Cerebellar nuclear complex (tissue), 1 donor: ENCODE measurements at places on chromosomes 1 and 21.

DNA sequence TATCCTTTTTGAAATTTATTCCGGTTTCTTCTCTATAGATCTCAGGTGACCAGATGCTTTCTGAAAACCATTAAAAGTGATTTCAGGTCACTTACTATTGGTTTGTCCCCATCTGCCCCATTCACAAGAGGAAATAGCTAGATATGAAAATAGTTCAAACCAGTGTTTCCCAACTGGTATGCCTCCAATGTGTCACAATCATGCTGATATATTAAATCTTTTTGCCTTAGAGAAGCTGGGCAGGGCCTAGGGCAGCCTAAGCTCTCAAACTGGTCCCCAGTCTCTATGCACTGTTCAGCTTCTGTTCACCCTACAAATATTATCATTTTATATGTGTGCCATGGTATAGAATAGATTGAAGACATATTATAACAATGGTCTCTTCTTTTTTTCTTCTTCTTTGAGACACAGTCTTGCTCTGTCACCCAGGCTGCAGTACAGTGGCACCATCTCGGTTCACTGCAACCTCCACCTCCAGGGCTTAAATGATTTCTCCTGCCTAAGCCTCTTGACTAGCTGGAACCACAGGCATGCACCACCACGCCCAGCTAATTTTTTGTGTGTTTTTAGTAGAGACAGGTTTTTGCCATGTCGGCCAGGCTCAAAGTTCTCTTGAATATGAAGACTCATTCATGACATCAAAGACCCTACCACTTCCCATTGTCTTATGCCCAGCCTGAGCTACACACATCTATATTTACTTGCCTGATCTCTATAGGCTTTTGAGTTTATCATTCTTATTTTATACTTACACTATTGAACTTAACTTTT lies 15.7 kb downstream of the PTPN22 start:
- DNase-seq: no peak

GRCh38 chr1:24992124-24992760 lies 62.2 kb upstream of the RUNX3 start:
- DNase-seq: no peak

GRCh38 chr1:84771895-84772294 lies 81.6 kb upstream of the SSX2IP start:
- DNase-seq: no peak

GRCh38 chr1:87179076-87179810 lies 149.4 kb upstream of the LMO4 start:
- no peak for DNase-seq

DNA sequence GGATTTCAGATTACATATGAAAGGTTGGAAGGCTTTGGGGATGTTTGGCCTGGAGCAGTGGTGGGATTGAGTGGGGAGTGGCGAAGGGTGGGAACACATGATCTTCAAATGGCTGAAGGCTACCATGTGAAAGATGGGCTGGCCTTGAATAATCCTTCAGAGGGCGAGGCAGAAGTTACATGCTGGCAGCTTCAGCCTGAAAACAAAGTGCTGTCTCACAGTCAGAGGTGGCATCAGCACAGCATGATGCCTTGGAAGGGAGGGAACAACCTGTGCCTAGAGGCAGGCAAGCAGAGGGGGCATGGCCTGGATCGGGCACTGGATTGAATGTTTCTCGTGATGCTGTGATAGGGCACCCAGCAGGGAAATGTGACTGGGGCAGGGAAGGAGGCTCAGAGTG lies 130.8 kb downstream of the BEND5 start:
- no peak for DNase-seq

GRCh38 chr1:98344731-98345130 lies 316.8 kb upstream of the SNX7 start:
- no peak for DNase-seq

DNA sequence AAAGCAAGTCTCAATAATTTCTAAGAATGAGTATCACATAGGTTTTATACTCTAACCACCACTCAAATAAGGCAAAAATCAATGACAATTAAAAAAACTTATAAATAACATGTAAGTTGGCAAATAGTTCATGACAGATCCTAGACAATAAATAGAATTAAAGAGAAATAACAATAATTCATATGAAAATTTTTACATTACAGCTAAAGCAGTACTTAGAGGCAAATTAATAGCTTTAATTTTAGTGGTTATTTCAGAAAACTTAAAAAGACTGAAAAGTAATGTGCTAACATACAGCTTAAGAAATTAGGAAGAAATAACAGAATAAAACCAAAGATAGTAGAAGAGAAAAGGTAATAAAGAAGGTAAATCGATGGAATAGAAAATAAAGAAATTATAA lies 179.9 kb upstream of the SPAG17 start:
- no peak for DNase-seq

DNA sequence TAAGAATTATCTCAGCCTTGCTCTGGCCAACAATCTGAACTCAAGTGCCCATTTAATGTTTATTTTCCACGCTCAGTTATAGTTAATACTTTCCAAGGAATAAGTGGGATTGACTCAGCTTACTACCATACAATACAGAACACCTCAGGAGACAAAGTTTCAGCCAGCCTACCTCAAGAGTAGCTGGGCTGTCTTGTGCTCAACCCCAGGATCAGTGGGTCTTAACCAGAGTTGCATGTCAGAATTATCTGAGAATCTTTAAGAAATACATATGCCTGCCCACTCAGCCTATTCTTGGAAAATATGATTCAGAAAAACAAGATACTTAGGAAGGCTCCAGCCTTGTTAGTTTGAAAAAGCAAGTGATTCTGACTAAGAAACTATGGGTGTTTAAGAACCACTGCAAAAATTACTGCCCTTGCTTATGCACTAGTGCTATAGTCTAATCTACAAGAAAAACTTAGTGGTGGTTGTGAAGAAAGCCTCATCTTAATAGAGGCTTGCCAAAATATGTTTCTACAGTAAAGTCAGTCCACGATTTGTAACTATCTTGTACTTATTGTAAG lies 20.4 kb downstream of the CDC7 start:
- DNase-seq: no peak

- DNase-seq: no peak
Measured at GRCh38 chr21:29389136-29389535, 90.4 kb downstream of the BACH1 start.

- DNase-seq: no peak
Measured at GRCh38 chr1:208269338-208269666, 25.1 kb upstream of the PLXNA2 start.

GRCh38 chr1:68230484-68230802 lies 1.9 kb downstream of the WLS start:
- DNase-seq: no peak
